ENCODE measurements at places on chromosomes 6 and 20. TPM values are rescaled to one million over a fixed set of nuclear protein-coding genes. Genes with fewer than 3 reads are reported as not detected.

OLIG3 gene
- total RNA-seq: not detected

PROKR2 gene
- total RNA-seq: not detected

- H3K27ac ChIP-seq: no peak overlapping the region
- H3K27me3 ChIP-seq: no peaks in the 10 kb centered on the region
- H3K4me3 ChIP-seq: no peak overlapping the region
- DNase-seq: no peak
- no peaks in the 10 kb centered on the region for H3K36me3 ChIP-seq
Measured at GRCh38 chr6:5469101-5469846, 208.0 kb downstream of the FARS2 start.

- H3K4me3 ChIP-seq: no peak overlapping the region
- no peaks in the 10 kb centered on the region for H3K36me3 ChIP-seq
- H3K27me3 ChIP-seq: no peaks in the 10 kb centered on the region
Measured at GRCh38 chr6:140256248-140256647, 881.8 kb upstream of the CITED2 start.

GRCh38 chr6:15974817-15975216 lies 154.1 kb upstream of the MYLIP start:
- H3K4me1 ChIP-seq: peaks cover 6% of the 10 kb centered on the region
- no peaks in the 10 kb centered on the region for H3K36me3 ChIP-seq
- H3K4me3 ChIP-seq: no peak overlapping the region
- H3K27ac ChIP-seq: no peak overlapping the region

DNA sequence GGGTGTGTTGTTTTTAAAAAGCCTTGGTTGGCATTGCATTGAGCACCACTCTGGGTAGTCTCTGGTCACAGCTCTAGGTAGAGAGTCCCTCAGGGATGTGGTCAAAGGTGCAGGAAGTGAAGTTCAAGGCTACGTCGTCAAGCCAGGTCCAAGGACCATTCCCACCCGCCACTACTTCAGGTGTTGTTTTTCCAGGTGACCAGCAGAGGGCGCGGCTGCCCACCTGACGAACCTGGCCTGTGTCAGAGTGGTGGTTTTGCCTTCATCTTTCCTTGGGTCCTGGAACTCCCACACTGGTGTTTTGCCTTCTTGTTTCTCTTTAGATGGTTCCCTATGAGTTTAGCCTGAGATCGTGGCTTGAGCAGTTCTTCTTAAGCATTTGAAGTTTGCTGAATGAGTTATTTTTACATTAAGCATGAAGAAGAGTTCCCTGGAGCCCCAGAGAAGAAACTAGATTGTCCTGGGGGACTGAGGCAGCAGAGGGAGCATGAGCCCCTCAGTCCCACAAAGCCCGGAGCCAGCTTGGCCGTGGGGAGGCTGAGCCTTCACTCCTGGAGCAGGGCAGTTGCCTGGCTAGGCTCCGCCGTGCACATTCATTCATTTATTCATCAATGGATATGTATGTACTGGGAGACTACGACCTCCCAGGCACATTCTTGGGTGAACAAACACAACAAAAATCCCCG lies 5.6 kb upstream of the PHACTR3 start:
- no peak overlapping the region for H3K27ac ChIP-seq
- DNase-seq: no peak
- H3K36me3 ChIP-seq: no peaks in the 10 kb centered on the region
- peaks cover 8% of the 10 kb centered on the region for H3K27me3 ChIP-seq
- H3K4me1 ChIP-seq: no peaks in the 10 kb centered on the region

DNA sequence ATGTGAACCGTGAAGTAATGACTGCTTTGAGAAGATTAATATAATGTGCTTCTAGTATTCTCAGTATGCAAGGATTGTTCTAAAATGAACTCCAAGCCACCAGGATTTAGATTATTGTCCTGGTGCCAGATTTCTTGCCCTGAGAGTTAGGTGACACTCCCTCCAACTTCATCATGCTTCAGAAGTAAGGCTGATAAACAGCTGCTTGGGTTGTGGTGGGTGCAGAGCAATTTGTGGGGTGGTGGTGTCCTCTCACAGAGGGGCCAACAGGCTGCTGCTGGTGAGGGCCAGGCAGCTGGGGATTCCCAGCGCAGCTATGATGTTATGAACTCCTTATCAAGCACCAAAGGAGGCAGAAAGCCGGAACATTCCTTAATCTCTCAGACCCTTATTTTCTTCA lies 114.6 kb downstream of the MCHR2 start:
- no peak overlapping the region for H3K27ac ChIP-seq
- H3K27me3 ChIP-seq: no peaks in the 10 kb centered on the region
- no peak for DNase-seq

- H3K4me1 ChIP-seq: peaks cover 34% of the 10 kb centered on the region
- H3K4me3 ChIP-seq: no peak overlapping the region
- H3K36me3 ChIP-seq: no peaks in the 10 kb centered on the region
- H3K27me3 ChIP-seq: no peaks in the 10 kb centered on the region
Measured at GRCh38 chr20:53847837-53848170, 222.6 kb downstream of the BCAS1 start.

GRCh38 chr6:26284537-26285142 lies 80.4 kb upstream of the BTN3A2 start:
- peak overlapping the region; percentile 100 for H3K27ac ChIP-seq
- no peaks in the 10 kb centered on the region for H3K27me3 ChIP-seq
- H3K36me3 ChIP-seq: no peaks in the 10 kb centered on the region
- H3K4me3 ChIP-seq: peak overlapping the region; percentile 49
- DNase-seq: peak; percentile 50

DNA sequence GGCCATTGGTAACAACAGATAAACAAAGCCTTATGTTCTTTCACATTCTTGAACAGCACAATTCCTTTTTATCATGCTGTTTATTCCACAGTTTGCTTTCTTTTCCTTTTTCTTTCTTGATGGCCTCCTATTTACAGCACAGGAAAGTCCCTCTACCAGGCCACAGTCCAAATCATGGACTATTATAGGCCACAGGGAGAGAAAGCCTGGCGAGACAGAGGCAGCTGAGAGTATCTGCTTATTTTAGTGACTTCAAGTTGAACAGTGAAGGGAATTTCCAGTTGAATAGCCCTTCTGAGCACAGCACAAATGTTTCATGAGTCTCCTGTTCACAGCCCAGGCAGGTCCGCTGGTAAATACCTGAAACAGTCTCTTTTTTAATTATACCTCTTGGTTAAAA lies 263.7 kb upstream of the ARID1B start:
- no peak overlapping the region for H3K4me3 ChIP-seq
- no peaks in the 10 kb centered on the region for H3K36me3 ChIP-seq
- no peak overlapping the region for H3K27ac ChIP-seq
- no peaks in the 10 kb centered on the region for H3K27me3 ChIP-seq
- no peaks in the 10 kb centered on the region for H3K4me1 ChIP-seq
- DNase-seq: no peak

DNA sequence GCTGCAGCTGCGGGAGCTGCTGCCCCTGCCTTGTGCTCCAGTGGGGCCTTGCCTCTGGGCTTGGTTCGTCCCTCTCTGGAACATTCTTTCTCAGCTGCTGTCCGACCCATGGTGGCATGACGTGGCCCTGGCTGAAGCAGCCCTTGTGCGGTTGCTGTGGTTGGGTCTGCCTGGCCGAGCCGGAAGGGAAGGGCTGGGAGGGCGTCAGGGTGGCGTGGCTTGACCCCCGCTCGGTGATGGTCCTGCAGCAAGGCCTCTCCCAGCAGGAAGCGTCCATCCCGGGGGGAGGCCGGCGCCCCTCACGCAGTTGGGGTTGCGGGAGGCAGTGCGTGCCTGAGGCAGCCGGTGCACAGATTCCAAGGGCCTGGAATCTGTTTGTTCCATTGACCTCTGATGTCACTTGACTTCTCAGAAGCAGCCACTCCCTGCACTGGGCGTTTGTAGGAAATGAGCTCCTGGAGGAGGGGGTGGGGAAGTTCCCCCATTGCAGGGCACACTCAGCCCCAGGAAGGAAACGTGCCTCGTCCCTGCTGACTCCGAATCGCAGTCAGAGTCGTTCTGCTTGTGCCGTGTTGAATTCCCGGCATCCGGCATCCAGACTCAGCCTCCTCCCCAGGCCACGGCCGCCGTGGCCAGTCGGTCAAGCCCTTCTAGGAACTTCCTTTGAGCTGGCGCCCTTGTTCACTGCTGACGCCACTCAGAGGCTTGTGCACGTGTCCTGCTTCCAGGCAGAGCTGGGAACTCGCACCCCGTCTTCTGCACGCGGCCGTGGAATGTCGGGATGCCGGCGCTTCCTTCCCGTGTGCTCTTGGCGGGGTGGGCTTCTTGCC lies 9.7 kb upstream of the TNFRSF6B start:
- H3K4me1 ChIP-seq: peaks cover 35% of the 10 kb centered on the region
- no peak for DNase-seq
- no peak overlapping the region for H3K4me3 ChIP-seq
- H3K27ac ChIP-seq: peak overlapping the region; percentile 67
- H3K27me3 ChIP-seq: no peaks in the 10 kb centered on the region
- no peaks in the 10 kb centered on the region for H3K36me3 ChIP-seq

DNA sequence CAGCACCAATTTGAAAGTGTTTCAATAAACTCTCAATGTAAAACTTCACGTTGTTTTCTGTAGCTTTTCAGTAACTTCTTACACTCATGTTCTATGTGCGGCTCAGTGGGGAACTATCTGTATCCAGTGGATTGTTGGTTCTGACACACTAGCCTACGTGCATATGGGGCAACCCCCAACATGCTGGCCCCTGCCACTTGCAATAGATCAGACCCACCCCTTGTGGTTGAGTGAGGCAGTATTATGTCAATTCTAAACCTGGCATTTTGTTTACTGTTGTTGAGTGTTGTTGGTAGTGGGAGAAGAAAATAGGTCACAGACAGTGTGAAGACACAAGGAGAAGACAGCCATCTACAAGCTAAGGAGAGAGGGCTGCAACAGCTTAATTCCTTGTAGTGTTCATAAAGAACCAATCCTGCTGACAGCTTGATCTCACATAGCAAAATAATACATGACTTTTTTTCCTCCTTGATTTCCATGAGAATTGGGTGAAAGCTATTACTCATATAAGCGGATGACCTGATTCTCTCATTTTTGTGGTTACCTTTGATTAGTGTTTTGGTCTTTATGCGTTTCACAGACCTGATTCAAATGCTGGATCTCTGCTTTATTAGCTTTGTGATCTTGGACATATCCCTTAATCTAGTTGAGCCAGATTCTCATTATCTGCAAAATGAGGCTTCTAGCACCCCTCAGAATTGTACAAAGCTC lies 320.4 kb downstream of the LAMA2 start:
- no peak for DNase-seq
- no peaks in the 10 kb centered on the region for H3K4me1 ChIP-seq
- H3K27me3 ChIP-seq: no peaks in the 10 kb centered on the region
- no peak overlapping the region for H3K27ac ChIP-seq
